ENCODE measurements at places on chromosomes 1 and 21.

DNA sequence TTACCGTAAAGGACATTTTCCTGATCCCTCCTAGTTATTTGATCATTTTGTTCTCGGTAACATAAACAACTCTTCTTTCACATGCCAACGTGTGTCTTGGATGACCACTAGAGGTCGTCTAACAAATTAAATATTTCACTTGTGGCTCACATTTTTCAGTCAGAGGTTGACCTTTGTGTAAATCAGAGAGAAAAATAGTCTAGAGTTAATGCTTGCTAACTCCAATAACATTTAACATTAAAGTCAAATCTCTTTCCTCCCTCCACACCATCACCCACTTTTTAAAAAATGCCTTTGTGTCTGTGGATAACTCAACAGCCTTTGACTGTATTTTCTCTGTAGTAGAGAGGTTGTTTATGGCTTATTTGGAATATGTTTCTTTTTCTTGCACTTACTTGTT, 220.5 kb upstream of the B3GALT2 start:
- DNase-seq, result peak; percentile 30

DNA sequence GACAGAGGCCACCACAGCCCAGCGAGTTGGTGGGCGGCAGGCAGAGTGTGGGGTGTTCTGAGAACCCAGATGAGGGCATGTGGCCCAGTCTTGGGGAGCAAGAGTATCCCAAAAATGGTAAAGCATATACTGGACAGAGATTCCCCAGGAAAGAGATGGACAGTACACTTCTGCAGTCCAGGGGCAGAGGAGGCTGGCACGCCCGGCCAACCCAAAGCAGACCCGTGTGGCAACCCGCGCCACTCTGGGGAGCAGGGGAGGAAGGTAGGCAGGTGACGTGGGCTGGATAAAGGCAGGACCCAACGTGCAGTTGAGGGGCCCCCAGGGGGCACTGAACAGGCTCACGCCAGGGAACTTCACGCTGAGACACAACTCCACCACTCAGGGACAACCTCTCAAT, 46.4 kb upstream of the RIPK4 start:
- no peak for DNase-seq

- DNase-seq, result no peak
Observed at GRCh38 chr1:58968360-58968952, 184.6 kb upstream of the JUN start.

DNA sequence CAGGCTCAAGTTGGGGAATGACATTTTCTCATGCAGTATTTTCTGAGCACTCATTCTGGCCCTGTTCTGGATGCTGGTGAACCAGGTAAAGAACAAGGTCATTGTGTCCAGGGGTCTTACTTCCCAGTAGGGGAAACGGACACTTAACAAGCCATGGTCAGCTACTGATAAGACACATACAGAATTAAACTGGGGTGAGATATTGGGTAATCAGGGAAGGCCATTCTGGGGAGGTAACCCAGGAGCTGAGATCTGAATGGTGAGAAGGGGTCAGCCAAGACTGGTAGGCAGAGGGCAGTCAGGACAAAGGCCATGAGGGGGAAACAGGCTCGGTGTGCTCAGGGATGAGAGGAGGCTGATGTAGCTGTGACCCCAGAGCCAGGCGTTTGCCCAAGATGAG, 45.8 kb downstream of the RPS6KA1 start:
- no peak for DNase-seq

DNA sequence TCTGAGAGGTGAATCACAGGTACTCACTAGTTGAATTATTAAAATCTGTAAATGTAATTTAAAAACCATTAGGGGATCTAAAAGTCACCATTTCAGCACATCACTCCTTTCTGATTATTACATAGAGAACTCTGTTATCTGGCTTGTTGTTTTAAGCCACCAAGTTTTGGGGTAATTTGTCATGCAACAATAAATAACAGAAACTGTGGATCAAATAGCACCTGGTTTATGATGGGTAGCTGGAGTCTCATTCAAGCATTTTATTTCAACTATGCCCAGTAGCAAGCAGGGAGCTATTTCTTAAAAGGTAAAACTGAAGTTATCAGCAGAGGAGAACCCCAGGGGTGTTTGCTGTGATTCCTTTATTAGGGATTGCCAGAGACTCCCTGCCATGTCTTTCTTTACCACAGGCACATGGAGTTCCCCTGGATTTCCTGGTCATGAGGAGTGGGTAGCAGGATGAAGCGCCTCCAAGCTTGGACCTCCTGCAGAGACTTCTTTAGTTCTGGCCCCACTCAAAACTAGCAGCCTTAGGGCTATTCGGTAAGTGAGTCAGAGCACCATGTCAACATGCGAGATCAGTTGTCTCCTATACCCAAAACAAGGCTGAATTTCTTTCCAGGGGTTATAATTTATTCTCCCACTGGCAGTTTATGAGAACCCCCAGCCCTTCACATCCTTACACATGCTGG, 179.2 kb downstream of the GIPC2 start:
- DNase-seq, result no peak

DNA sequence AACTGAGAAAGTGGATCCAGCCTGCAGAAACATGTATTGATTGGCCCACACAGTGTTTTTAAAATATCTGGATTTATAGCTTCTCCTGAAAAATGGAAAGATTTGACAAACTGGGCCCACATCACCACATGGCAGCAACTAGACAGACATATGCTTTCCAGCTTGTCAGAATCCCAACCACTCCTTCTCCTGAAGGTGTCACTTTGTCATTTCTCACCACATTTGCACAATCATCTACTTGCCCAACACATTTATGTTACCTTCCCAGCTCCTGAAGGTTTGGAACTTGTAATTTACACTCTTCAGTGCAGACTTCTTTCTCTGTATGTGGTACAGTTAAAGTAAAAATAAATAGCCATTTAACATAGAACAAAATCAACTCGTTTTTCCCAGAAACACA, 126.1 kb upstream of the KIAA1614 start:
- DNase-seq, result no peak

DNA sequence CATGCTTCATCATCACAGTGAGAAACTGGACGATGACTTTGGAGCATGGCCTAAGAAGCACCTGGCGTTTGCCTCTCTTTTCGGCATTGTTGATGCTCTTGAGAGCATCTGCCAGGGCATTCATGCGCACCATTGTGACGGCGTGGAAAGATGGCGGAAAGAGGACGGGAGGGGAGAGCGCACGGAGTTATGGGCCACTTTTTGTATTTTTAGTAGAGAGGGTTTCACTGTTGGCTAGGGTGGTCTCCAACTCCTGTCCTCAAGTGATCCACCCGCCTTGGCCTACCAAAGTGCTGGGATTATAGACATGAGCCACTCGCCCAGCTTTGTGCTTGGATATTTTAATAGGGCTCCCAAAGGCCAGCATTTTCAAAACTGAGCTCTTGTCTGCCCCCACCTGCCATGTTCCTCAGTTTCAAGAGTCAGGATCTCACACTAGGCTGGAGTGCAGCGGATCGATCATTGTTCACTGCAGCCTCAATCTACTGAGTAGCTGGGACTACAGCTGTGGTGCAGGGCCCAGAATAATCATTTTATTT, 5.3 kb downstream of the RPS8 start:
- DNase-seq, result no peak

DNA sequence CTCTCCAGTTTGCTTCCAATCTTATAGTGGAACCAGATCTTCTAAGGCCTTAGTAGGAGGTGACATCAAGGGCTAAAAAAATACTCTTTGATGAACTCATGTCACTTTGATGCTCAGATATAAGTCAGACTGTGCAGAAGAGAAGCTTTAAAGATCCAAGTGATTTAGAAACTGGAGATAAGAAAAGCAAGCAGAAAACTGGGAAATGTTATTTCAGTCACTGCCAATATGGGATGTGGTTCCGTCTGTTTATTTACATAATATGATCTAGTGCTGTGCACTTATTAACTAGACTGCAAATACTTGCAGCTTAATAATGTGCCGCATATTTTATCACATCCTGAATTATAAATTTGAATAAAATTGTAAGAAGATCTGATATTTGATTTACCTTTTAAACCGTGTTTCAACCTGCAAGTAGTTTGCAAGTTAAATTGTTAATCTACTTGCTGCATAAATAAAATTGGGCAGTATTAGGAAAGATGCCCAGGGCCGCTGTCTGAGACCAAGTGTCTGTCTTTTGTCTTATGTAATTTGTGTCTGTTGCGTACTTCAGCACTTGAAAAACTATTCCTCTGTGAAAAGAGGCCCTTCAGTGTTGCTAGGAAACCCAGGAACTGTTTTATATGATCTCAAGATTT, 29.6 kb downstream of the CXADR start:
- DNase-seq, result no peak

- DNase-seq, result no peak
Observed at GRCh38 chr1:215345766-215346165, 221.3 kb upstream of the KCTD3 start.

DNA sequence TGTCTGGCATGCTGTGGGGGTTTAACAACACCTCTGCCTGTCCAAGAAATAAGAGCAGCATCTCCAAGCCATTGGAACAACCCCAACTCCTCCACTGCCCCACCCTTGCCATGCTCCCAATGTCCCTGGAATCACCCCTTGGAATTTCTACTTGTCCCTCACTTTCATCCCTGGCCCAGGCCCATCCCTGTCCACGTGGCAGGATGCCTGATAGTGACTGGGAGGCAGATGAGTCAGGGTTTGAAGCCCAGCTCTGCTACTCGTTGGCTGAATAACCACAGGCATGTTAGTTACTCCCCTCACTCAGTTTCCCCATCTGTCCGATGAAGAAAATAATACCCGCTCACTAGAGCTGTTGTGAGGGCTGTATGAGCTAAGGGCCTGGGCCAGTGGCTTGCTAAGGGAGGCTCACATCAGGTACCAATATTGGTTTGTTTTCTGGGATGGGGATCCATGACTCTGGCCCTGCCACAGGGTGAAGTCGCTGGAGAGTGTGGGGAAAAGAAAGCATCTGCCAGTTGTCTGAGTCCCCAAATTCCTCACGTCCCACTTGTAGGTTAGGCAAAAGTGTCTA, 99.4 kb upstream of the TLR5 start:
- DNase-seq, result no peak

- no peak for DNase-seq
Observed at GRCh38 chr1:109251277-109252166, 2.2 kb downstream of the CELSR2 start.

GRCh38 chr1:224348137-224348536, 8.5 kb upstream of the CNIH4 start:
- no peak for DNase-seq

DNA sequence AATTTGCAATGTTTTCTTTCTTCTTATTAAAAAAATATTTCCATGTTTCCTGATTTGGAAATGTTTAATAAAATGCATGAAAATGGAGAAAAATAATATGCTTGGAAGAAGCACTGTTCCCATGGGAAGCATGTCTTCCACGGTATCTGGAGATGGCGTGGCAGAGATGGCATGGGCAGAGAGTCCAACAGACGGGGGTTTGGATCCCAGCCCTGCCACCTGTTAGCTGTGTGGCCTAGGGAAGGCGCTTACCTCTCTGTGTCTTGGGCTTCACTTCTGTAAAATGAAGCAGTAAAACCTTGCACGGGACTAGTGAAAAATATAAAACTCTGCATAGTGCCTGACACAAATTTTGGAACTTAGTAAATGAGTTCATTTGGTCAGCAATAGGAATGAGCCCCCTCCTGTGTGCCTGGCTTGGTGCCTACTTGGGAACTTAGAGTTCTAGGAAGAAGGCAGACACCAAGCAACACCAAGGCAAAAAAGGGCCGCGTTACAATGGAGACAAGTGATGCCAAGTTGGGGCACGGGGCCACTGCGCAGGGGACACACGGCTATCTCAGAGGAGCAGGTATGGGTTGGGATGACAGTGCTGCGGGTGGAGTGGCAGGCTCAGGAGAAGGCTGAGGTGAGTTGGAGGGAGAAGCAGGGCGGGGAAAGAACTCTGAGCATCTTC, 124.2 kb downstream of the KCNN3 start:
- DNase-seq, result no peak

- no peak for DNase-seq
Observed at GRCh38 chr1:180097326-180097605, 57.4 kb upstream of the QSOX1 start.

DNA sequence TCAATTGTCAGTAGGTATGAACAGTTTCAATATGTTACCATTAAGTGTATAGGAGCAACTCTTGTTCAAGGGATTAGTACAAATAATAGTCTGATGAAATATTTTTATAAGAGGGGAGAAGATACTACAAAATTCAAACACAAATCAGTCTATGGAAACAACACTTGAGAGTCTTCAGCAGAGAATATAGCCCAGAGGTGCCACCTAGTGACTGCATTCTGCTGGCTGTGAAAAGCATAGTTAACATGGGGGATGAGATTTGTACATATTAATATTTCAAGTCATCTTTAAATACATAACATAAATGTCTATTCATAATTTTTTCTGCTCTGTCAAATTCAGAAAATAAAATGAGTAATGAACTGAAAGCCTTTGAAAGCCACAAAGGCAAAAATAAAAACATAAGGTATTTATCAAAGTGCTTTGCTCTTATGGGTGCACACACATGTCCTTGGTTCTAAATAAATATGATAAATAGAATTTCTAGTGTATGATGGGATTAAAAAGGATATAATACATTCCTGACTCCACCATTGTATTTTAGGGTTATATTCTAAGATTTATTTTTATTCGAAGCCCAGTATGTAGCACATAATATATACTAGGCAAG, 440.9 kb upstream of the ZRANB2 start:
- peak; percentile 12 for DNase-seq

DNA sequence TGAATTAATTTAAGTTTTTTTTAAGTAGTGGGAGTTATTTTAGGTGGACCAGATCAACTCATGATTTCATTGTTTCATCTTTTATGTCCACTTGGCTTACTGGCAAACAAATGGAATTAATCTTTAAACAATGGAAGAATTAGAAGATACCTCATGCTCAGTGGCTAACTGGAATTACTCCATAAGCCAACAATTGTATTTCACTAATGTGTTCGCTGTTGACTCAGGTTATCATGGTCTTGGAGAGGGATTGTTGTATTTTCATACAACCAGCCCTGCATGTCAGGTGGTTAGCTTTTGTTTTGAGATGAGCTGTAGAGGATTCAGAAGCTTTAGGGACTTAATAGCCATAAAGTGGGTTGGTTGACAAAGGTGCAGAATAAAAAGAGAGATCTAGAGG, 57.2 kb upstream of the HMCN1 start:
- DNase-seq, result no peak

GRCh38 chr1:201051399-201051798, 27.9 kb upstream of the KIF21B start:
- no peak for DNase-seq

DNA sequence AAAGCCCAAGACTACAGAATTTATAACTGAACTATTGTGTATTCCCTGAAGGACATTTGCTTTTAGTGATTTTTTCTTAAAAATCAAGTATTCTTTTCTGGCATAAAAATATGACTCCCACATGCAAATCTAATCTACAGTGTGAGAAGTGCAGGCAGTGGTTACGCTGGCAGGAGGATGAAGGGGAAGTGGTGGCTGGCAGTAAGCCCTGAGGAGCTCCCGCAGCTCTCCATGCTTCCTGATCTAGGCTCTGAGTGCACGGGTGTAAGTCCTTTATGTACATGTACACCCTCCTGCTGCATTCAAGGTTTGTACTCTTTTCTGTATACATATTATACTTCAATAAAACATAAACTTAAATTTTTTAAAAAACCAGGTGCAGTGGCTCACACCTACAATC, 67.5 kb upstream of the PRDX6 start:
- peak; percentile 37 for DNase-seq

GRCh38 chr21:16421965-16422364, 692.2 kb downstream of the USP25 start:
- no peak for DNase-seq
